ENCODE measurements at places on chromosomes 4 and X.

- no peak for DNase-seq
Measured at GRCh38 chrX:46876901-46877300, 35.3 kb upstream of the JADE3 start.

DNA sequence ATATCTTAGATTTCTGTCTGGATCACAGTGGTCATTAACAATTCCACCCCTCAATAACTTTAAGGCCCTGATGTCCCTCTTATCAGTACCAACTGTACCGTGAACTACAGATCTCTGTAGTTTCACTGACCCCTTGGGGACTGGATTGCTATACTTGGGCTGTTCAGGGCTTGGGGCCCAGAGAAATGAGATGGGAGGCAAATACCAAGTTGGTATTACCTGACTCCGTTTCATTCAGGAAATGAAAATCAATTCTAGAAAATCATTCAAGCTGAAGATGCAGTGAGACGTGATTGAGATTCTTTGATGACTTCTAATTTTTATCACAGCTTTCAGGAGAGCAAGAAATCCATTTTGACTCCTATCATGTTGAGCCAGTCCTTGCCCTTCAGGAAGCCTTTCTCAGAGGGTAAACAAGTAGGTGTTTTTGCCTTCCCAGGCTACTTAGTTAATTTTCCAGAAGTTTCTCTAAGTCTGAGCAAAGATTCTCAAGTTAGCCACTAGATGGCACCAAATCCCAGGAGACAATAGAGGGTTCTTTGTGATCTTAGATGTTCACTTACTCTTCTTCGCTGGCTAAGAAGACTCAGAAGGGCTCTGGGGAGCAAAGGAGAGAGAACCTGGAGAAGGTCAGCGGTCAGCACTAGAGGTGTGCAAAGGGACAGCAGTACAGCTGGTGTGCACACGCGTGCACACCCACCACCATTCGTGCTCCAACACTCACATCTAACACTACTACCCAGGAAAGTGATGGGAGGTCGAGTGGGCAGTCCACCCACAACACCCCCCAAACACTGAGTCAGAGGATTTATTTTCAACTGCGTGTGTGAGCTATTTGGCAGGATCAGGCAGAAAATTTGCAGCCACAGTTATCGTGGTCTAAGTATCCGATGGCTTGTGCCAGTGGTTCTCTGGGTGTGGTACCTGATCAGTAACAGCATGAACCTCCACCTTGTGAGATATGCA lies 7.4 kb downstream of the HNRNPH2 start:
- DNase-seq, result no peak

DNA sequence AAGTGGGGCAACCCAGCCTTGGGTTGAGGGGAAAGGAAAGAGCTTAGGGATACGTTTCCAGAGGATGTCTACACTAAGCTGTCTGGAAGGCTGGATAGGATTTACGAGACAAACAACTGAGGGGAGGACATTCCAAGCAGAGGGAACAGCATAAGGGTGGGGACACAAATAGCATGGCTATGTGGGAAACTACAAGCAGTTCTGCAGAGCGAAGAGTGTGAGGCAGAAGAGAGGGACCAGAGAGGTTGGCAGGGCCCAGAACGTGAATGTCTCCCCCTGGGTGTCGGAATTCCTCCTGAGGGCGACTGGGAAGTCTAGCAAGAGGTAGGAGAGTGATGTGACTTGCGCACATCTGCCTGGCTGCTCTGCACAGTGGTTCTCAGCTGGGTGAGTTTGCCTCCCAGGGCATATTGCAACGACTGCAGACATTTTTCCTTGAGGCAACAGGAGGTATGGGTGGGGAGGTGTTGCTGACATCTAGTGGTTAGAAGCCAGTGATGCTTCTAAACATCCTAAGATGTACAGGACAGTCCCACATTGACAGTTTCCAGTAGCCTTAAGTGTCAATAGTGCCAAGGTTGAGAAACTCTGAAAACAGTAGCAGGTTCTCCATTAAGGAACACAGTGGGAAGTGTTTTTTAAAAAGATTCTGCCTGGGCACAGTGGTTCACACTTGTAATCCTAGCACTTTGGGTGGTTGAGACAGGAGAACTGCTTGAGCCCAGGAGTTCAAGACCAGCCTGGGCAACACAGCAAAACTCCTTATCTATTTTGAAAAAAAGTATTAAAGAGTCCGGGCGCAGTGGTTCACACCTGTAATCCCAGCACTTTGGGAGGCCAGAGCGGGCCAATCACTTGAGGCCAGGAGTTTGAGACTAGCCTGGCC lies 9.2 kb downstream of the NDUFA1 start:
- DNase-seq, result peak; percentile 9

DNA sequence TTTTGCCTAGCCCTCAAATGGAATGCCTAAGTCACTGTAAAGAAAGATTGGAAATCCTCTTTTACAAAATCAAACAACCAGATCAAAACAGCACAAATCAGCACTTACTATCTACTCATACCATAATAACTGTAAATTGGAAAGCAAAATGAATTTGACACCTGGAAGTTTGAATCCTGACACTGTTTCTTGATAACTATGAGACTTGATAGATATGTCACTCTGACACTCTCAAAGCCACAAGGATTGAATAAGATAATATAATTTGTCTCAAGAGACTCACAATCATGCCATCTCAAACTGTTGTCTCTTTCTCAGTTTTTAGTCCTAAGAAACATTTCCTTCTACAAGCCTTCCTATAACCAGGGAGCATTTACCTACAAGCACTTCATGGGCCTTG lies 302.6 kb upstream of the DIAPH2 start:
- no peak for DNase-seq

DNA sequence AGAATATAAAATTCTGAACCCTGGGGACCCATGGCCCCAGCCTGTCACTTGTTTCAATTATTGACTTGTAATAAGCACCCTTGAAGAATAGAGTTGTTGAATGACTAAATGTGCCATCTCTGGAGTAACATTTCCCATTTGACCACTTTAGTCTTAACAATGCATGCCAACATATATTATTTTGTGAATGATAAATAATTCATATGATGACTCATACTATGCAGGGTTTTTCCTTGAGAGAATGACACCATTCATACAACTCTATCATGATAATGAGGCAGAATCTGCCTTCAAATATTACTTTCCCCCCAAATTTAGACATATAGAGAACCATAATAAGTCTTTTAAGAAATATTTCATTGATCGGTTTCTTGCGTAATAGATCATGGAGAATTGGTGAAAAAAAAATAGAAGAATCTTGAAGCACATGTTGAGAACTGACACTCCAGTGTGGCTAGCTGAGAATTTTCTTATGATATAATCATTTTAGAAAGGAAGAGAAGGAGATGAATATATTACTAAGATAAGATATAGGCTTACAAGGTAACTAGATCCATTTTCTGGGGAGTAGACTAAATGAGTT lies 404.5 kb downstream of the GRXCR1 start:
- no peak for DNase-seq

GRCh38 chrX:120029354-120029753 lies 48.1 kb downstream of the RHOXF2B start:
- no peak for DNase-seq

- DNase-seq, result peak; percentile 15
Measured at GRCh38 chr4:153345012-153345981, 809 bp downstream of the MND1 start.

DNA sequence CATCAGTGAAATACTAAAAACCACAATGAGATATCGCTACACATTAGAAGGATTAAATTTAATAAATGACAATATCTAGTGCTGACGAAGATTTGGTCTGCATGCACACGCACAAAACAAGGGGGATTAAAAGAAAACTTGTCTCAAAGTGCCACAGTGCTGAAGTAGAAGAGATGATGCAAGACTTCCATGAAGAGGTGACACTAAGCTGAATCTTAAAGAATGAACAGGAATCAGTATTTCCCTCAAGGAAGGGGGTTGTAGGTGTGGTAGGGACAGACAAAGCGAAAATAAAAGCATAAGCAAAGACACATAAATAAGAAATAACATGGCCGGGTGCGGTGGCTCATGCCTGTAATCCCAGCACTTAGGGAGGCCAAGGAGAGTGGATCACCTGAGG lies 33.5 kb downstream of the CNOT6L start:
- no peak for DNase-seq

DNA sequence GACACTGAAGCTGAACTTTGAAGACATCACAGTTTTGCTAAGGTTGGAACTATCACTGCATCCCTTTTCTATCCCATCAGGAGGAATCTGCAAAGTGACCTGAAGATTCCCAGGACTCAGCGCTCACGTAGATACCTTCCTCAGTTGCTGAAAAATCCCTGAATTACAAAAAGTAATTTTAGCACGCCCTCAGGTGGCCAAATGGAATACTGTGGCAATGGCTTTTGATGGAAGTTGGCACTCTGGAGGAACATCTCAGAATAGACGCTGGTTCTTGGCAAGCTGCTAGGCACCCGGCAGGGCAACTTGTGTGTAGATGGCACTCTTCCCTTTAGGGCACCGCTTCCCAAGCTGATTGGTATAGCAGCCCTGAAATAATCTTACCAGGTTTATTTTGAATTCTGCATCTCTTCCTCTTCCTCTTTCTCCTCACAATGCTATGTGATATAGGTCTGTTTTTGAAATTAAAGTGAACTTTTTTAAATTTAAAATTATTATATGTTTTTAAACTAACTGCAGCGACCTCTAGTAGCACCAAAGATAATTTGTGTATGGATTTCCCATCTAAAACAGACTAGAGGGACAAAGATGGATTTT lies 16.3 kb upstream of the ESX1 start:
- no peak for DNase-seq

- no peak for DNase-seq
Measured at GRCh38 chr4:124070688-124071484, 641.6 kb downstream of the ANKRD50 start.

- no peak for DNase-seq
Measured at GRCh38 chr4:66750273-66750672, 795.0 kb downstream of the CENPC start.

GRCh38 chrX:19829814-19830213 lies 57.6 kb downstream of the SH3KBP1 start:
- no peak for DNase-seq

- no peak for DNase-seq
Measured at GRCh38 chr4:150280081-150280895, 202.0 kb downstream of the DCLK2 start.

GRCh38 chrX:83845397-83845796 lies 15.5 kb upstream of the CYLC1 start:
- DNase-seq, result no peak

DNA sequence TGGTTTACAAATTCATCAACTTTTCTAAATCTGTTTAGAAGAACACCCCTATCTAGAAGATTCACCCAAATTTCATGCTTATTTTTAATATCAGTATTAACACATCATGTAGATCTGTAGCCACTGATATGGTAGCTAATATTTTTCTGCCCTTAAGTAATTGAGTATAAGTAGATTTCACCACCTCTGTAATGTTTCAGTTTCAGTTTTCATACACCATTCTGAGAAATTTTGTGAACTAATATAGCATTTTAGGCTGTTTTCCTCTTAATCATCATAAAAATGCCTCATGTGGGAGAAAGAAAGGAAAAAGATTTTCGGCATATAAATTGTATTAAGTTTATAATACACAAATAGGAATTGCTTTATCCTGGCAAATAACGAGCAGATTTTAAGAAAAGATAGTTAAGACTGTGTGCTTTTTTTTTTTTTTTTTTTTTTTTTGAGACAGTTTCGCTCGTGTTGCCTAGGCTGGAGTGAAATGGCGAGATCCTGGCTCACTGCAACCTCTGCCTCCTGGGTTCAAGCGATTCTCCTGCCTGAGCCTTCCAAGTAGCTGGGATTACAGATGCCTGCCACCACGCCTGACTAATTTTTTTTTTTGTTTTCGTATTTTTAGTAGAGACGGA lies 21.4 kb upstream of the RBPJ start:
- DNase-seq, result no peak
